Fibroblast of skin of right biceps (primary cell): ENCODE measurements at places on chromosomes 2 and 18.

- peak; percentile 86 for DNase-seq
Observed at GRCh38 chr2:146004462-146004861, 1484.5 kb upstream of the ZEB2 start.

GRCh38 chr18:48295586-48296311, 113.4 kb downstream of the ZBTB7C start:
- DNase-seq: peak; percentile 9

DNA sequence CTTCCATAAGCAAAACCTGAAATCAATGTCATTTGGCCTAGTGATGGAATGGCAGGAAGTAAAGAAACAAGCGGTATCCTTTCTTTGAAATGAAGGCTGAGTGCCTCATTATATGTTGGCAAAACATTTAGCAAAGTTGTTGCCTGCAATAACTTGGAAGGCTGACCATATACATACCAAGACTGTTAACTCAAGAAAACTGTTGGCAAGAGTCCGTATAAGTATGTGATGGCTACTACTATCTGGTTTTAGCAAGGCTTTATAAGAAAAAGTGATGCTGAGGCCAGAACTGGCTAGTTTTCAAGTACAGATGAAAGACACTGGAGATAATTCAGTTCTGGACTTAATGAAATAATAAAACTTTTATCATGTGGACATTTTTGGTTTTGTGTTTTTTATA, 356.2 kb downstream of the ZNF521 start:
- peak; percentile 33 for DNase-seq

- DNase-seq: no peak
Observed at GRCh38 chr2:46997884-46998283, 82.3 kb upstream of the MCFD2 start.

- DNase-seq: no peak
Observed at GRCh38 chr18:27959101-27959500, 217.8 kb downstream of the CDH2 start.

GRCh38 chr2:10383960-10384734, 64.0 kb downstream of the ODC1 start:
- DNase-seq: no peak

DNA sequence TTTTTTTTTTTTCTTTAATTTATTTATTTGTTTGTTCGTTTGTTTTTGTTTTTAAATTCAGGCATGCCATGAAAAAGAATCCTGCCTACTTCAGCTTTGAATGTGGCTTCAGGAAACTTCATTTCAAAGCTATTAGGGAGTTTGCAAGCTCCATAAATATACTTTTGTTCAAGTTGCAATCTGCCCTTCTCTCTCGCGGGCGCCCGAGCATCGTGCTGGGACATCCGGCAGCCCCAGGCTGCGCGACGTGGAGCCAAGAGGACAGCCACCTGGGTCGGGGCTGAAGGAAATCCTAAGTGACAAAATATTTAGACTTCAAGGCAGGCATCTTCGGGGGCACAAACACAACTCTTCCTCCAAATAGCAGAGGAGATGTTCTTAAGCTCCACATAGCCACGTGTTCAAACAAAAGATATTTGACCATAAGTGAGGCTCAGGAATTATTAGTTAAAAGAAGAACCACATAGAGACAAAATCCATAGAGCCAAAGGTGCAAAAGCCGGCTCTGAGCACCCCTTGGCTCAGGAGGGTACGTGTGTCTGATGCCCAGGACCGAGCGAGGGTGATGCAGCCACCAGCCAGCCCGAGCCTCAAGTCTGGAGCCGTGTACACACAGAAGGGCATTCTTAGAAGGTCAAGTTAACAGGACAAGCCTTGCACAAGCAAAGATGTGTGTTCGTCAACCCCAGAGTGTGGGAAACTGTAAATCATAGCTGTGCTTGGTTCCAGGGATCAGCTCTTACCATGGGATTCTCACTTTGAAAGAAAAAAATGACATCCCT, 256.5 kb upstream of the SALL3 start:
- no peak for DNase-seq

- no peak for DNase-seq
Observed at GRCh38 chr2:101524806-101525430, 50.0 kb upstream of the RFX8 start.

DNA sequence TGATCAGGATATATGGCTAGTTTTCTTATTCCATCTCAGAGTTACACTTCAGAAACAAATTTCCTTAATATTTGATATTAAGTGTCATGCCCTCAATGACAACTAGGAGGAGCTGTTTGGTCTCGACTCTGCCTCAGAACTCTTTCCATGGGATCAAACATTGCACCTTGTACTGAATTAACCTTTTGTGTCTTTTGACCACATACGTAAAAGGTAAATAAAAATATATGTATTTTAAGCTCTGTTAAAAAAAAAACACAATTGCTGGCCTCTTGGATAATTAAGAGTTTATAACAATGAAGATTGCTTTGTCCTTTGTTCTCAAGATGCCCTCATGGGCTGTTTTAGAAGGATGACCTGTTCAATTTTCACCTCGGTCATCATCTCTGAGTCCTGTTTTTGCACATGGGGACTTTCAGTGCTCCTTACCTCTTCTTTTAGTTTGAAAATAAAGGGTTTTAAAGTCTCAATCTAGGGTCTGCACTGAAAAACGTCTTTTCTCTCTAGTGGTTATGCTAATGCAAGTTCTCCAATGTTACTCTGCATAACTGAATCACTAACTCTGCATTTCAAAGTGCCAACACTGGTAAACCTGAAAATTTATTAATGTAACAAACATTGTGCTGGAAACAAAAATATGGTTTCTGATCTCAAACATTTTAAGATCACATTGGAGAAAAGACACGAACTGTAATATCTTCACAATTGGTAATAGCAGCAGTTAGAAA, 18.8 kb upstream of the FN1 start:
- peak; percentile 44 for DNase-seq
